ENCODE measurements at places on chromosomes 16 and 17.

DNA sequence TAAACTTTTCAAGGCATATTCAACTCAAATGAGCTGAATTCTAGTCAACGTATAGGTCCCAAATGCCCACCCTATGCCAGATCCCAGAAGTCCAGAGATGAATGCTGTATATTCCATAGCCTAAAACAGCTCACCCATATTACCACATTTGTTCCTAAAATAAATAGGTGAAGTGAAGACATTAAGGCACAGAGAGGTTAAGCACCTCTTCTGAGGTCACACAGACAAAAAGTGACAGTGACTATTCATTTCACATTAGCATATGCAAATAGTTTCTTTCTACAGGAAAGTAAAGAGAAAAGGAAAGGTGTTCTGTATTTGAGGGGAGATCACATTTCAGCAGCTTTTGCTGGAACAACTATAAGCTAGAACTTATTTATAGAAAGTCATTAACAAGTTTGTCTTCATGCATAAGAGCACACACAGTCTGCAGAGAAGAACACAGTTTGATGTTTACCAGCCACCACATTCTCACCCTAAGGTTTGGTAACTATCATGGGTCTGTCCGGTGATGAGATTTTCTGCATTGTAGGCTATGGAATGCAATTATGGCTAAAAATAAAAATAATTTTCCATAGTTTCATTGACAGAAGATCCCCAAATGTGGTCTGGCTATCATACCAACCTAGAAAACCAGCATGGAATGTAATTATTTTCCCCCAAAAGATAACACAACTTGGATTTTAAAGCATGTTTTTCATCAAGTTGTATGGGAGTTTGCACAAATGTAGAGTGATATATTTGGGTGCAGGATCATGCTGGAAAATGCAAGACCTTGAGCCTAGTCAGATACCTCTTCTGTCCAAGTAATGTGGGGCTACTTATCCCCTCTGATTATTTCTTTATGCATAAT, 402.1 kb downstream of the UTP18 start:
- DNase-seq = no peak

GRCh38 chr17:75102385-75102821, 7.4 kb upstream of the ARMC7 start:
- DNase-seq = no peak

DNA sequence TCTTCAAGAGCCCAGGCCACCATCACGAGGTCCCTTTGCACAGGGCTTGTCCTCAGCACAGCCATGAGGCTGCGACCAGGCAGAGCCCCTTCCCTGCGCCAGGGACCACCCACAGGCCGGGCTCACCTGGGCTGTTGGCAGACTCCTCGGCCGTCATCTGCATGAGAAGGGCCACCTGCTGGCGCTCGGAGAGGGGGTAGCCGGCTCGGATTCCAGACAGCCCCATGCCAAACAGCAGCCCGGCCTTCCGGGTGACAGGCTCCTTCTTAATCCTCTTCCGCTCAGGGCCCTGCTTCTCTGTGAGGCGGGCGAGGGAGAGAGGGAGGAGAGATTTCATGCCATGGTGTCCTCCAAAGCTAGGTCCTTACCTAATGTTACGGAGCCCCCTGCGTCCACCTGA, 73.4 kb downstream of the ZNF778 start:
- no peak for DNase-seq

DNA sequence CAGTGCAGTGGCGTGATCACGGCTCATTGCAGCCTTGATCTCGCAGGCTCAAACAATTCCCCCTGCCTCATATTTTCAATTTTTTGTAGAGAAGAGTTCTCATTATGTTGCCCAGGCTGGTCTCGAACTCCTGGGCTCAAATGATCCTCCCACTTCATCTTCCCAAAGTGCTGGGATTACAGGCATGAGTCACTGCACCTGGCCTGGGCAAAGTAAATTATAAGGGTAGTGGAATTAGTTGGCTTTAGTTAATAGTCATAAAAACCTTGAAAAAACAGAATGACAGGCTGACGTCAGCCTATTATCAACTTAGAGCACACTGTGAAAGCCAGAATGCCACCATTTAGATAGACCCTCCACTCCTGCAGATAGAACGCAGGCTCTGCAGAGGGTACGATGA, 43.5 kb upstream of the B4GALNT2 start:
- no peak for DNase-seq

DNA sequence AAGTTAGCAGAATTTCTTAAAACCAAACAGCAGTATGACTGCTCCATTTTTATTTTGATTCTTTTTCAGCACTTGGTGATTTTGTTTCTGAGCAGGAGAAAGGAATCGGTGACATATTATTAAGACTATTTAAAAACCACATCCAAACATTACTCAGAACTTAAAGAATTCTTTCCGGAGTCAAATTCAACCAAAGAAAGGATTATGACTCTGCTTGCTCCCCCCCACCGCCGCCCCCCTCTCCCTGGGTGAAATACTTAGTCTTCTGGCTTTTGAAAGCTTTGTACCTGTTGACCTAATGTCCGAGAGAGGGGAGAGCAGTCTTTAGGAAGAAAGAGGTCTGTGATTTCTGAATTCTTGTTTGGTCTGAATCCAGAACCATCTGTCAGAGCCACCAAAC, 17.9 kb upstream of the COL1A1 start:
- DNase-seq = no peak

- DNase-seq = no peak
Measured at GRCh38 chr16:89393738-89394406, 96.5 kb downstream of the ANKRD11 start.

- peak; percentile 75 for DNase-seq
Measured at GRCh38 chr16:89289428-89290395, 72.2 kb downstream of the ZNF778 start.

DNA sequence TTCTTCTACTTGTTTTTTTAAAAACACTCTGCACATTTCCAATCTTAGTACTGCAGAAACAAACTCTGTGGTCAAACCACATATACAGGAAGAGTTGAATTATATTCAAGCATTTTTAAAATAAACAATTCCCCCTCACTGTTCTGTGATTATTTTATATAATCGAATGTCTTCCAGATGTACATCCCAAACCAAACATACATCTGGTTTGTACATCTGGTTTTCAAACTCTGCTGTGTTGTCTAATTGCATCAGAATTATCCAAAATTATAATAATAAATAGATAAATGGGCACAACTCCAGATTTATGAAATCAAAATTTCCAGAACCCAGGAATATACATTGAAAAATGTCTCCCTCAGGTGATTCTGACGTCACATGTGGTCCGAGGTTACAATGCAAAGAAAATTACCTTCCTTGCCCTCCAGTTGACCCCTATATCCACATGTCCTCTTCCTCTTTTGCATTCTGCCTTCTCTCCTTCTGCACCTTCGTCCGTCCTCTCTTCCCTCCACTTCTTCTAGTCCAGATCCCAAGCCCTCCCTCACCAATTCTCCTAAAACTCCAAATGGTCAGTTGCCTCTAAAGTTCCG, 13.3 kb upstream of the CCDC144A start:
- DNase-seq = no peak

DNA sequence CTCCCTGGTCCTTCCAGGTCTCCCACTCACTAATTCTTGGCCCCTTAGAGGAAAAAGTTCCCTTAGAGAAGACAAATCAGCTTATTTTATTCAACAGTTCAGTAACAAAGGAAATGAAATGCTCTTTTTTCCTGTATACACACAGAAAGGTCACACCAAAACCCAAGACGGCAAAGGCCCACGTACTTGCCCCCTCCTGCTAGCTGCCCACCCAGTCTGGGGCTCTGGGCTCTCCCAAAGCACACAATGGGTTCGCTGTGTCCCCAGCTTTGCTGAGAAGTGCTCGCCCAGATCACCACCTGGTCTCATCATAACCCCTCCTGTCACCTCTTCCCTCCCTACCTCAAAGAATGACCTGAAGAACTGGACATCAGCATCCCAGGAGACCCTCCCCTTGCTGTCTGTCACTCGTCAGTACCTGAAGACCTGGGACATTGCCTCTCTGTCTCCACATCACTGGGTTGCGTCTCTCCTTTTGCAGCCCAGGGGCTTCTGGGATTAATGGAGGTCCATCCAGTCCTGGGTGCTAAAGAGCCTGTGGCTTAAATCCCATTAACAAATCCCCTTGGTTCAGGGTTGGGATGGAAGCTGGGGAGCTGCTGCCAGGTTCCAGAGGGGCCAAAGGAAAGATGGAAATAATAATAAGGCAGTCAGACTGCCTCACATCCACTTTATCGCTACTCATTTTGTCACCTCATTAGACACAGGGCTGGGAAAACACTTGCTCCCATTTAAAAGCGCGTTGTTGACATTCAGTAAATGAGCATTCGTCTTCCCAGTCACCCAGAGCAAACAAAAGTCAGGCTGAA, 3.3 kb downstream of the SLC6A4 start:
- DNase-seq = no peak

DNA sequence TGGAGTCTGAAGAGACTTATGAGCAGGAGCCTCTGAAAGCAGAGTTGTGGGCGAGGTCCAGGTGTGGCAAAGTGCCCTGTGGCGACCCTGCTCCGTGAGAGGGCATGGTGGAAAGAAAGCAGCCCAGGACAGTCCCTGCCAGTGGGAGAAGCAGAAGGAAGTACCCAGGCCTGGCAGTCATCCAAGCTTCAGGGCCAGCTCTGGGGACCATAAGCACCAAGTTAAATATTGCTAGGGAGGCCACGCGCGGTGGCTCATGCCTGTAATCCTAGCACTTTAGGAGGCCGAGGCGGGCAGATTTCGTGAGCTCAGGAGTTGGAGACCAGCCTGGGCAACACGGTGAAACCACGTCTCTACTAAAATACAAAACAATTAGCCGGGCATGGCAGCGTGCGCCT, 4.9 kb upstream of the ASGR1 start:
- no peak for DNase-seq

GRCh38 chr16:3443108-3444031, at the start of the genes NAA60 and ZNF597:
Gene NAA60 (plus strand): TSS chr16:3443680. CDS start chr16:3476228, 32,548 bp downstream.
Gene ZNF597 (minus strand): TSS chr16:3443504. CDS start chr16:3443153, 351 bp downstream.
- DNase-seq = peak; percentile 89

DNA sequence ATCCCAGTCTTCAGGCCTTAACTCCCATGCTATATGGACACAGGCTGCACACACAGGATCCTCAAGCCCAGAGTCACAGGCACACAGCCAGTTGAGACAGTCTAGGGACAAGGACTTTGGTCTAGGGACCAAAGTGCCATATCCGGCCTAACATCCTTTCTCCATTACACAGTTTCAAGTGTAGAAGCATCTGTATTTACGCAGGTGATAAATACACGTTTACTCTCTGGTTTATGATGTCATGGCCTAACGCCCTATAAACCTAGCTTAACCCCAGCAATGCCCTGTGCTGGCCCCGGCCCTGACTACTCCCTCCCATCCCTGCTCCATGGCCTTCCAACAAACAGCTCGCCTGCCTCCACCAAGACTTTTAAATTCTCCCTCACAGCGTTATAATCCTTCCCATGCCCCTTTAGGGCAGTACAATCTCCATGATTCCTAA, 17.1 kb downstream of the CUEDC1 start:
- DNase-seq = no peak

DNA sequence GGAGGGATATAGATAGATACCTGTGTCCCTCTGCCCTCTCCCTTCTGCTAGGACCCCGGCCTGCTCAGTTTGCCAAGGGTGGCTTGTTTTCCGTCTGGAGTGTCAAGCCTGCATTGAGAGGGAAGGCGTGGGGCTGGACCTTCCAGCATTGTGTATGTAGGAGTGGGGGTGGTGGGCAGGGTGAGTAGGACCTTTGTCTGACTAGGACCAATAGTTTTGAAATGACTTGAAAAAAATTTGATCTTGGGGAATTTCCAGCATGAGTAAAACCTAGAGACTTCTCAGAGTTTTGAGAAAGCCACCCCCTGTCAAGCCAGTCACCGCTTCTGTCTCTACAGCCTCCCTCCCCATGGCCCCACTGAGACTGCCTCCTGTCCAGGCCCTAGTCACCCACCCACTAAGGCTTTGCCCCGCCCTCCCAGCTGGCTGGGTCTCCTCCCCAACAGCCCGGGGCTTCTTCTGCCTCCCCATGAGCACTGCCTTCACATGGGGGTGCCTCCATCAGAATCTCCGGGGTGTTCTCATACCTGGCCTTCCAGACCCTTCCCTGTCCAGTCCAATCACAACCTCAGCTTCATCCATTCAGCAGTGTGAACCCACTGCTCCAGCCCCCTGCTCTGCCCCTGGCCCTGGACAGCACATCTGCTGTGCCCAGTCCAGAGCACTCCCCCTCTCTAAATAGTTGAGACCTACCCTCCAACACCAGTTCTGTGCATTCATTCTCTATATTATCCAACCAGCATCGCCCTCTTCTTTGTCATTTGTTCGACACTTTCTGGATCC, 207.0 kb downstream of the MSI2 start:
- no peak for DNase-seq

GRCh38 chr17:45405250-45406086, 27.2 kb downstream of the ARHGAP27 start:
- DNase-seq = no peak

GRCh38 chr16:15434425-15435215, at the start of gene BMERB1:
Gene BMERB1 (plus strand): TSS chr16:15434588. CDS start chr16:15434654, 66 bp downstream.
- peak; percentile 42 for DNase-seq

- peak; percentile 87 for DNase-seq
Measured at GRCh38 chr17:17391668-17392370, 85.0 kb upstream of the MED9 start.

GRCh38 chr17:11900655-11901054, 96.6 kb downstream of the ZNF18 start:
- no peak for DNase-seq

DNA sequence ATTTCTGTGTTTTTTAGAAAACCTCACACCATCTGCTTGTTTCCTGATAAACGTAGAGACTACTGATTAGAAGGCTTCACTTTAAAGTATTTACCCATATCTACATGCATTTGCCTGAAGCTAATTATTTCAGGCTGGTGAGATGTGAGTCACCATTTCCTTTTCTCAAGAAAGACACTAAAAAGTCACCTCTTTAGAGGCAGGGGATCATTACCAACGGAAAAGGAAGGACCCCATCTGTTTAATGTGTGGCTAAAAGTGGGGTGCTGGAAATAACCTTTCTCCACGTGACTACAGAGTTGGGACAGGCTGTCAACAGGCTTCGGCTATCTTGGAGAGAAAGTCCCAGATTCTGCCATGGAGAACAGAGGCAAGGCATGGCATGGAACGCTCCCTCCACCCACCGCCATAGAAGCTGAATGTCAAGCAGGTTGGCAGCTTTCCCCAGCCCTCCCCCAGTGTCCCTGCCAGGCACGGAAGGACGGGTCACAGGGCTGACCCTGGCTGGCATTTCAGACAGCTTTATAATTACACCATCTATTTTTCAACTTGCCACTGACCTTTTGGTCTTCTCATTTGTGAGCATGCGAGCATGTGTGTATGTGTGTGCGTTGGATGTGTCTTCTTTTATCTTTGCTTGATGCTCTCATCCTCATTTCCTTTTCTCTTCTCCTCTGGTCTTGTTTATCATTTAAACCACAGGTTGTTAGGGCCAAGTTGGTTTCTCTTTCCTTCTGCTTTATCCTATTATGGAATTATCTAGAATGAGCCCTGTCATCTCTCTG, 157.0 kb downstream of the CPPED1 start:
- peak; percentile 9 for DNase-seq

DNA sequence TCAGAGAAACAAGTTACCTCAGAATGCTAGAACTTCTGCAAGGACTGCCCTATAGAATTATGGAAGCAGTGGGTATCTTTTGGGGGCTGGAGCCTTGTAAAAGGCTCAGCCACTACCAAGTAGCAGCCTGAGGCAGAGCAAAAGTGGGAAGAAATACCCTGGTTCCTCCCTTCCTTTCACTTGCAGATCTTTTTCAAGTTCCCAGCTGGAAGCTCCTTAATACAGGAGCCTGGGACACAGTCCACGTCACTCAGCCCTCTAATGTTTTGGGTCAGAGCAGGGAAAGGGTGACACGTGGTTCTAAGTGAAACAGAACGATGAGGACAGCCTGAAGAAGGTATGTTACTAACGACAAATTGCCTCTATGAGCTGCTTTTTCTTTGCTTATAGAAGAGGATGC, 93.1 kb downstream of the CNTNAP4 start:
- DNase-seq = no peak

- DNase-seq = no peak
Measured at GRCh38 chr17:4827399-4827798, 5.7 kb upstream of the MINK1 start.

- DNase-seq = no peak
Measured at GRCh38 chr16:74083541-74083940, 213.1 kb upstream of the PSMD7 start.
